Esophagus mucosa (tissue), 1 donor: ENCODE measurements at places on chromosomes 2 and 18. TPM values are rescaled to one million over a fixed set of nuclear protein-coding genes. Genes with fewer than 3 reads are reported as not detected.
A peak's percentile ranks its signal among the peaks of the same experiment; 100 is the strongest.

The KLHL30 gene
- 0.08 TPM for total RNA-seq

The SNX17 gene
- total RNA-seq: 62.1 TPM

The NEU4 gene
- not detected for total RNA-seq

The RAMP1 gene
- 2.2 TPM for total RNA-seq

The PKDCC gene
- 1.8 TPM for total RNA-seq

The DSG1 gene
- 33.7 TPM for total RNA-seq

The CYP26B1 gene
- 1.9 TPM for total RNA-seq

DNA sequence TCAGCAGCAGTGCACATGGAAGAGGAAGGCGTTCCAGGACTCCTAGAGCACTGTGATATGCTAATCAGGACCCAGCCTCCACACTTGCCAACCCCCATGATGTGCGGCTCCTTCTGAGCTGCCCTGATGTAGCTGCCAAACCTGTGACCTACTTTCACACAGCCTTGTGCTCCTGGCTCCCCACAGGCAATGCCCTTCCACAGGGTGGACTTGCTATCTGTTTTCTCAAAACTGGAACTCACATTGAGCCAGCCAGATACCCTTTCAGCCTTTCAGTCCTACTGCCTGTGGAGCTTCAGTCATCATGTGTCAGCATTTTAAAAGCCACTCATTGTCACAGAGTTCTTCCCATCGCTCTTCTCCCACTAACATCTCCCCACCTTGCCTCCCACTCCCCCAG, 181.6 kb downstream of the AFF3 start:
- no peak for ATAC-seq

DNA sequence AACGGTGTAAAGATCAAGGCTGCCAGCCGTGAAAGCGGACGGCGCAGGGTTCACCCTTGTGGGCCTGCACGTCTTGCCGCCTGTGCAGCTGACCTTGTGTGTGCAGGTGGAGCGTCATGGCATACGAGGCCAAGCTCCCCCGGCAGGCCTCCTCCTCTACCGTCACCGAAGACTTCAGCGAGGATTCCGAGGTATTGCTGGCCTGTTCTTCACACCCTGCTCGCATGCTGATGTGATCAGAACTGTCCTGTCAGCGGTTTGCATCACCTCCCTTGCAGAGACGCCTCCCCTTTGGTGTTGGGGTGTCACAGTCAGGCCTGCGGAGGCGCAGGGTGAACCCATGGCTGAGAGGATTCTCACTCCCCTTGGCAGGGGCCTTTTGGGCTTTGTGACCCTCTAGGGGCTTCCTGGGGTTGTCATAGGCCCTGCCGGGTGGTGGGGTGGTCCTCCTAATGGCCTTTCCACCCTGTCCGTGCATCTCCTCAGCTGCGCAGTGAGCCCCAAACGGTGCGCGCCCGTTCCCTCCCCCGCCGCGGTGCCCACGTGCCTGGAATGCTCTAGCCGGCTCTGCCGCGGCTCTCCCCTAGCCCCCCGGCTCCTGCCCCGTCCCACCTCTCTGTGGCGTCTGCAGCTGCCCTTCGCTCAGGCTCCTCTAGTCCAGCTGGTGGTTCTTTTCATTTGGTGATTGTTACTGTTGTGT, 92.5 kb downstream of the DGKD start:
- no peak for ATAC-seq

- no peak for ATAC-seq
Measured at GRCh38 chr2:216915557-216916150, 55.8 kb upstream of the TNP1 start.

- no peak for ATAC-seq
Measured at GRCh38 chr2:18496516-18496915, 63.9 kb downstream of the RDH14 start.

DNA sequence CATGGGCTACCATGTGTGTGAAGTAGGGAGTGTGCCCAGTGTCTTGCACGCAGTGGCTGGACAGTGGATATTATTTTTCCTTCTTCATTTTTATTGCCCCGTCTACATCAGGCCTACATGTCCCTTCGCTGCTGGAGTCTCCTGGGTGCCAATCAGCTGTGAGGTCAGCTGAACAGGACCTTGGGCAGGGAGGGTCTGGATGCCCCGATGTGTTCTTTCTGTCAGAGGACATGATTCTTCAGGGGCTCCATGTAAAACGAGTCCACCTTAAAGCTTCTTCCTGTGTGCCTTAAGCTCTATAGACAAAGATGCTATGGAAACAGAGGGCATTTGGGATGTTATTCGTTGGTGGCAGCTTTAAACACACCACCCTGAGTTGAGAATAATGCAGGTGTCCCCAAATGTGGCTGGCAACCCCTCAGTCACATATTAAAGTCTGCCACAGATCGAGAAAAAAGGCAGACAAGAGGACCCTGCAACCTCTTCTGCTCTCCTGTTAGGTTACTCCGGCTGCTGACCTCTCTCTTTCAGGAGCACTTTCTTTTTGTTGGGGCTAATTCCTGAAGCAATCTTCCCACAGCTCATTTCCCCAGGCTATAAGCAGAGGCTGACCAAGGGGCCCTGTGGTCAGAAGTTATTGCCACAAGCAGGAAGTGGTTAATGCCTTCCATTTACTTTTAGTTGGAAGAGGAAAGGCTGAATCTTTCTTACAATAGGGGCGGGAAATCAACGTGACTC, 20.0 kb downstream of the GREB1 start:
- ATAC-seq: no peak

- ATAC-seq: peak; percentile 98
Measured at GRCh38 chr2:239401067-239401880, 454 bp upstream of the HDAC4 start.

GRCh38 chr2:207760453-207760852, 9.3 kb downstream of the FZD5 start:
- no peak for ATAC-seq

DNA sequence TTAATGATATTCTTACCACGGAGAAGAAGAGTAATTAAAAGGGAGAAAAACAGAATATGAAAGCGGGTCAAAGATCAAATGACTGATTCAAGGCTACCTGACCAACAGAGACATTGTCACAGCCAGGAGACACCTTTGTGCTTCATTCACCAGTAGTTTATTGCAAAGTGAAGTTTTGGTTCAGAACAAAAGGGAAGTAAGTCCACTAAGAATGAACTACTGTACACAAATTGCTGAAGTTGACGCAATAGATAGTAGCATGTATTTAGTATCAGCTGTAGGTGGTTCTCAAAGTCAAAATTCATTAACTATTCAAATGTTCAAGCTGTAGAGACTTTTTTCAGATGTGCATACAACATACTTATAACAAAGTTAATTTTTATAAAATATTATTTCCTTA, 64.7 kb upstream of the COX7A2L start:
- no peak for ATAC-seq

DNA sequence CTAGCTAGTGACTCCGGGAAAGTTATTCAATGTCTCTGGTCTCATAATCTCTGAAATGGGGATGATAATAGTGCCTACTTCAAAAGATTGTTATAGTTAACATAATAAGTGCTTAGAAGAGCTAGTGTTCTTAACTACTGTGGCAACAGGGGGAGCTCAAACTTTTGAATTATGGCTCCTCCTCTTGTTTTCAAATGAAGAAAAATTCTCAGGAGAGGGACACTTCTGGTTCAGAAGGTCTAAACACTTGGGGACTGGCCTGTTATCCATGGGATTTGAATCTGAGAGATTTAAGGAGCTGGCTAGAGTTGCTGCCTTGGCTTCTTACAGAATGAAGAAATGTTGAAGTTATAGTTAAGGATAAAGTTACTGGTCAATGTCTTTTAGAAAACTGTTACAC, 92.2 kb upstream of the ITGB6 start:
- ATAC-seq: no peak

- ATAC-seq: no peak
Measured at GRCh38 chr18:69580107-69580506, 179.4 kb downstream of the DOK6 start.

DNA sequence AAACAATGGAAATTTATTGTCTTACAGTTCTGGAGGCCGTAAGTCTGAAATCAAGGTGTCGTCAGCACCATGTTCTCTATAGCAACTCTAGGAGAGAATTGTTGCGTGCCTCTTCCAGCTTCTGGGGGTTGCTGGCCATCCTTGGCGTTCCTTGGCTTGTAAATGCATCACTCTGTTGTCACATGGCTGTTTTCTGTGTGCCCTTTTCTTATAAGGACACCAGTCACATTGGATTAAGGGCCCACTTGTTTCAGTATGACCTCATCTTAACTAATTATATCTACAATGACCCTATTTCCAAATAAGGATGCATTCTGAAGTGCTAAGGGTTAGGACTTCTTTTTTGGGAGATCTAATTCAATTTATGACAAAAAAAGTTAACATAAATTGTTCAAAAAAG, 1.4 kb upstream of the PLEK start:
- ATAC-seq: no peak

DNA sequence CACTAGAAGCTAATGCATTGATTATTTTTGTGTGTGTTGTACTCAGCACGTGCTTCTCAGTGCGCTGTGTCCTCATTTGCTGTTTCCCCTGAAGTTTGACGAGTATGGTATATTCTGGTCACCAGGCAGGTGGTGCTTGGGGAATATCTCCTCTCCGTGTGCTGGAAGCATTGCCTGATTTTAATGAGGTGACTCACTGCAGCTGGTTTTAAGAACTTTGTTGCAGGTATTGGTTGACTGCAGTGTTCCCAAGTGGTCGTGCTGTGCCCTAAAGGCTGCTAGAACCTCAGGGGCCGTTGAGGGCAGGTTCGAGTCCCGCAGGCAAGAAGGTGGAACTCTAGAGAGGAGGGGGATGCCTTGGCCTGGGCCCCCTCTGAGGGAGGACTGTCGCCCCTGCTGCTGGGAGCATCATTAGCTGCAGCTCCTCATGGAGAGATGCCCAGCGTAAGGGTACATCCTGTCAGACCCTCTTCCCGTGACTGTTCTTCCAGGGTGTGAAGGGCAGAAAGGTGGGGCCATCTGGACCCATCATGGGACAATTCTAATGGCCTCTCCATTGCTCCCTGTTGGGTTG, 82.6 kb downstream of the AGAP1 start:
- ATAC-seq: no peak

GRCh38 chr2:132252191-132252893, 90.6 kb upstream of the ANKRD30BL start:
- no peak for ATAC-seq
